SJCRH30 (cell line): ENCODE measurements at places on chromosomes 2 and 18. TPM values are rescaled to one million over a fixed set of nuclear protein-coding genes. Genes with fewer than 3 reads are reported as not detected.

The RUFY4 gene
- total RNA-seq = not detected in 2 replicates

The ABCG8 gene
- total RNA-seq = 0.04 TPM in 1 of 2 replicates, not detected in the other

The RNF144A gene
- 14.4 and 14.9 TPM in 2 replicates for total RNA-seq

The GKN1 gene
- total RNA-seq = not detected in 2 replicates
